Kidney (tissue), 22 donors: ENCODE measurements at places on chromosomes 5 and 9.

DNA sequence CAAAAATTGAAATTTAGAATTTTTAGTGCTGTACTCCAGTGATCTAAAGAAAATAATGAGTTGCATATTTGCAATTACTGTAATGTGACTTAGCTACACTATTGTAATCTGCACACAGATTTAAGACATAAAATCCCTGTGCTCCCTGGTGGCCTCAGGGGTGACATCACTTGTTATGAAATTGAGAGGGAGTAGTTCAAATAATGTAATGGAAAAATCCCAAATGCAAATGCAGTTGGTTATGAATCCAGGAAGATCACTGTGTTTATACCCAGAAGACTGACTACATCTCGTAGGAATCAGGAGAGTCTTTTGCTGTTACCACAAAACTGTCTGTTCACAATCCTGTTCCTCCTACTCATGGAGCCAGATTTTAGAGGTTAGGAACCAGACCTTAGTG is 178.7 kb upstream of the FBXL17 start:
- no peak for DNase-seq

- DNase-seq = no peak
Measured at GRCh38 chr5:132484391-132484725, 6.2 kb downstream of the IRF1 start.

GRCh38 chr9:77838986-77839385 is 190.9 kb upstream of the GNA14 start:
- no peak for DNase-seq

GRCh38 chr9:114894609-114895433 is 35.6 kb downstream of the TNFSF8 start:
- no peak for DNase-seq

DNA sequence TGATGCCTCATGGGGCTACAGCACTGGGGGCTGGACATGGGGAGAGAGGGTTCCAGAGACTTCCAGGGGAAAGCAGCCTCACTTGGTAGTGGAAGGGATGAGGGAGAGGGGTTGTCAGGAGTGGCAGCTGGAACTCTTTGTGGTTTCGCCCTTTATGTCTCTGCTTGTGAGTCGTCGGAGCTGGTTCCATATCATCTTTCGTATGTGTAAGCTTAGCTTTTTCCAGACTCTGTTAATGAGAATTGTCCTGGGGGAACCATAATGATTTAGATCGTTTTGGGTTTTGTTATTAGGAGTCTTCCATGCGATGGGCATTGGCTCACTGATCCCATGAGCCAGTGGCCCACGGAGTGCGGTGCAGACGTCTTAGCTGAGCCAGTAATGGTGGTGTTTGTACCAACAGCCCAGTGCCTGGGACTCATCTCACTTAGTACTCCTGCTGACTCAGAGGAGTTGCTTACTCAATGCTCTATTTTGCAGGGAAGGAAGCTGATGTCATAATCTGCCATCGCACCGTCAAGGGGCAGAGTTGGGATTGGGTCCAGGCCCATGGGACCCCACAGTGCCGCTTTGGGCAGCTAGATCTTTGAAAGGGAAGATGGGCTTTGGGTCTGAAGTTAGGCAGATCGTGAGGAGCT is 48.5 kb downstream of the NEK6 start:
- no peak for DNase-seq

DNA sequence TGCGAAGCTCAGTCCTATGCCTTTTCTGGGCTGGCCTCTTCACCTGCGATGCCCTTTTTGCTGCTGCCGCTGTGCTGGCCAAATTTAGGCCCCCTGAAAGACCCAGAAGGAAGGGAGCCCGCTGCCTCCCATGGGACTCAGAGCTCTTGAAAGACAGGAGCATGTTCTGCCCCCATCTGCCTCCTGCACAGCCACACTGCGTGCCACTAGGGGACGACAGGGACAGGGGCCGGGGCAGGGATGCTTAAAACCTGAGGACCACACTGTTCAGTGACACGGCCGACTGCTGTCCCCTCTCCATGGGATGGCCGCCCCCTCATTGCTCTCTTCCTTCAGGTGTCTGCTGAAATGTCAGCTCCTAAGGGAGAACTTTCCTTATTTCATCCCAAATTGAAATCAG is 132.4 kb downstream of the ADAMTS2 start:
- DNase-seq = no peak

- DNase-seq = no peak
Measured at GRCh38 chr5:131812371-131813160, 15.7 kb upstream of the FNIP1 start.

- DNase-seq = no peak
Measured at GRCh38 chr9:113309204-113309813, 6.1 kb upstream of the RNF183 start.
